Sciatic nerve (tissue), 2 donors: ENCODE measurements at places on chromosomes 6 and 20. TPM values are rescaled to one million over a fixed set of nuclear protein-coding genes. Genes with fewer than 3 reads are reported as not detected.

The CNPY3 gene
- 44.9 TPM for total RNA-seq

The SLC17A3 gene
- not detected for total RNA-seq

The DUSP22 gene
- total RNA-seq = 62.2 TPM

The GSS gene
- total RNA-seq = 17.5 TPM

The BPIFA1 gene
- total RNA-seq = not detected
